ENCODE measurements at places on chromosomes 5 and 9.

- DNase-seq: no peak
Observed at GRCh38 chr5:169721771-169722170, 84.7 kb downstream of the DOCK2 start.

- no peak for DNase-seq
Observed at GRCh38 chr9:134965851-134966250, 48.1 kb upstream of the FCN1 start.

GRCh38 chr5:154570572-154571324 is 92.7 kb upstream of the HAND1 start:
- DNase-seq: no peak

DNA sequence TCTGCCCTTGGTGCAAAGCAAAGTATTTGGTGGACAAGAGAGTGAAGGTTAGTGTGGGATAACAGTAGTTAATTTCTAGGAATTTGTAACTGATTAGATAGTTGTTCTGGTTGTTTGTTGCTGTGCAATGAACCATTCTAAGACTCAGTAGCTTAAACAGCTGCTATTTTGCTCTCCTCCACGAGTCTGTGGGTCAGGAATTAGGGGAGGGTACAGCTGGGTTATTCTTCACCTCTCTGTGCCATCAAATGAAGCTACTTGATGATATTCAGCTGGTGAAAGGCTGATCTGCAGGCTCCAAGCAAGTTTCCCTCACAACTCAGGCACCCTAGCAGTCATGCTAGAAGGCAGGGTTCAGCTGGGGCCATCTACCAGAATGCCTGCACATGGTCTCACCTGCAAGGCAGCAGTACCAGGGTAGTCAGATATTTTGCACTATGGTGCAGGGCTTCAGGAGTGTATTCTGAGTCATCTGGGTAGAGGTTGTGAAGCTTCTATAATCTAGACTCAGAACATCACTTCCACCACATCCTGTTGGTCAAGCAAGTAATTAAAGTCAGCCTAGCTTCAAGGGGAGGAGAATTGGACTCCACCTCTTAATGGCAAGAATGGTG is 159.5 kb upstream of the SLC28A3 start:
- DNase-seq: no peak

- no peak for DNase-seq
Observed at GRCh38 chr9:82164159-82164558, 175.6 kb downstream of the SPATA31D1 start.

GRCh38 chr9:29773676-29774075 is 2200.4 kb upstream of the C9orf72 start:
- no peak for DNase-seq

GRCh38 chr5:138903130-138903775 is 28.1 kb upstream of the LRRTM2 start:
- DNase-seq: no peak

GRCh38 chr9:5843794-5844471 is 11.0 kb upstream of the ERMP1 start:
- DNase-seq: no peak

DNA sequence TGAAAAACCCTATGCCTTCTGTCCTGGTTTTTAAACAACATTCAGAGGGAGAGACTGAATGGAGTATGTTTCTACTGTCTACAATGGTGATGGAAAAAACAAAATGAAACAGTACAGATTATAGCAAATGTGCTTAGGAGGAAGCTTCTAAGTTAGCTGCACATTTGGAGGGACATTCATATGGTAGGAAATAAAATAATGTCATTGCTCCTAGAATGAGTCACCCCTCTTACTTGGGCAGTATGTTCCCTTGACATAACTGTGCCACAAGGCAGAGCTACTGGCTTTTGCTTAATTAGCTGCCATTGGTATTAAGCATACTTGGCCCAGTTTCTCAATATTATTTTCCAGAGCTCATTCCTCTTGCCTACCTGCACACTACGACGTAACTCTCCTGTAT is 128.9 kb downstream of the GDNF start:
- no peak for DNase-seq

GRCh38 chr9:133643978-133644760 is 8.0 kb downstream of the DBH start:
- DNase-seq: no peak

- no peak for DNase-seq
Observed at GRCh38 chr5:40401284-40402006, 278.3 kb upstream of the PTGER4 start.

DNA sequence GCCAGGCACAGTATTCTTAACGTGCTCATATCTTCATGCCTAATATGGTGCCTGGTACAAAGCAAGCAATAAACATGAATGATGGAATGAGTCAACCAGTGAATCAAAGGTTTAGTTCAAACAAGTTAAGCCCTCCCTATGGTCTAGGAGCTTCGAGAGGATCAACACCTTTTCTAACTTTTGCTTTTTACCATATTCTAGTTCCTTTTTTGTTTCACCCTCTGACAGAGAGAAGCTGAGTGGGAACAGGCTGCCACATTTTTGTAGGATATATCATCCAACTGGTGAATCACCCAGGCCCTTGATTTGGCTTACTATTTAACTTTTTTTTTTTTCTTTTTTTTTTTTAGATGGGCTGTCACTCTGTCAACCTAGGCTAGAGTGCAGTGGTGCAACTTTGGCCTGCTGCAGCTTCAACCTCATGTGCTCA is 39.3 kb upstream of the TNC start:
- no peak for DNase-seq

DNA sequence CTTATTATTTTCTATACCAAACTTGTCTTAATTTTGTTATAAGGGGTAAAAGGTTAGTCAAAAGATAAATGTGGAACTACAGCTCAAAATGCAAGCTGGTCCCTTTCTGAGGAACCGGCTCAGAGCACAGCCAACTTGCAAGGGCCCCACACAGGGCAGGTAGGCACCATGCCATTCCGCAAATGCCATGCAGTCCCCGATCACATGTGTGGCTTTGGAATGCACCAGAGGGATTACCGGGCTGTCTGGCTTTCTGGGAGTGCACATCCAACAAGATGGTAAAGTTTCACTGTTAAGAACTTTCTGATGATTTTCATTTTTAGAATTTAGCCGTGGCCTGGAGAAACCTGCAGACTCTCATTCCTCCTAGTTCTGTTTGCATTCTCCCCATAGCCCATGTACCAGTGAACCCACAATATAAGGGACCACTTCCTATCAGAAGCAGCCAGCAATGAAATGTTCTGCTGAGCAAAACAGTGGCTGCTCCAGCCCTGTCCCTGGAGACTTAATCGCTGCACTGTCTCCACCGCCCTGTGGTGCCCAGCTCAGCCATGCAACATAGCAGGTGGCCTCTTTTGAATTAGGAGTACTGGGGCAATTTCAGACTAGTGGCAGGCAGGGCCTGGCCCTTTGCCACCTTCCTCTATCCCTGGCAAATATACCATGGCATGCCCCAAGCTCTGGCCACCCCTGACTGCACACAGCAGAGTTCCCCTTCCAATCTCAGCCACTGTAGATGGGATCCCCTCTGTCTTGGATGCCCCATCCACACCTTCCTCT is 11.4 kb downstream of the SHB start:
- no peak for DNase-seq

DNA sequence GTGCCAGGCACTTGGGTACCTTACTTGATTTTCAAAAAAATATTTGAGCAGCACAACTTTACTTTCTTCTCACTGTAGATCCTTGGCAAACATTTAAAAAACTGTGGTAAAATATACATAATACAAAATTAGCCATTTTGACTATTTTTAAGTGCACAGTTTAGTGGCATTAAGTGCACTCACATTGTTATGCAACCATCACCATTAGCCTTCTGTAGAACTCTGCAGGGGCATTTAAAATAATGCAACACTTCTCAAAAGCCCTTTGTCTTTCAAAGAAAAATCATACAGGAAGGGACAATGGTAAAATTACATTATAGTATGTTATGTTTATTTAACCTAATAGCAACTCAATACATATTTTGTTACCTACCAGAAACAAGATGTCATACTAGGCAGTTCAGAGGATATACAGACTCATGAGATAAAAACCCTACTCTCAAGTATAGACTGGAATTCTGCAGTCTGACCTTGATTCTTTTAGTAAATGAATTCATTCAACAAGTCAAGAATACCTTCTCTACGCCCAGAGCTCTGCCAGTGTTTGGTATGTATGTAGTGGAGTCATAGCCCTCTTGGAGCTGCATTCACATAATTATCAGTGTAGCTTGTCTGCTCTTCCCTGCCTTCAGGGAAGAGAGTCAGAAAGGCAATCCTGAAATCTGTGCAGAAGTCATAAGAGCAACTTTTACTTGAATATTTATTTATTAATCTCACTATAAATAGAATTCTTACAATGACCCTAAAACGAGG is 74.0 kb upstream of the ARRDC3 start:
- DNase-seq: no peak

DNA sequence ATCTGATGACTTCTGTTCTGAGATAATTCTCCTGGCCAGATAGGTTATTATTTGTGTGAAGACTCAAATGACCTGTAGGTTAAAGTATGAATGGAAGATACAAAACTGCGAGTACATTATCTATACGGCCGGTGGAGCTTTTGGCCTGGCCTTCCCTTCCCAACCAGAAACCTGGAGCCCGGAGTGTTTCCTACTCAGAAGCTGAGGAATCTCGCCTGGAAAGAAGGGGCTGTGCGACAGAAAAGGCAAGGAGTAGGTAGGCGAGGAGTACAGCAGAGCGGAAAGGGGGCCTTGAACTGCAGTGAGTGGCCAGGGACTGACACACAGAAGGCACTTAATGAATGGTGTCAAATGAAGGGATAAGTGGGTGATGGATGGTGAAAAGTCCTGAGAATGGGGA is 34.6 kb downstream of the ANGPTL2 start:
- DNase-seq: no peak

DNA sequence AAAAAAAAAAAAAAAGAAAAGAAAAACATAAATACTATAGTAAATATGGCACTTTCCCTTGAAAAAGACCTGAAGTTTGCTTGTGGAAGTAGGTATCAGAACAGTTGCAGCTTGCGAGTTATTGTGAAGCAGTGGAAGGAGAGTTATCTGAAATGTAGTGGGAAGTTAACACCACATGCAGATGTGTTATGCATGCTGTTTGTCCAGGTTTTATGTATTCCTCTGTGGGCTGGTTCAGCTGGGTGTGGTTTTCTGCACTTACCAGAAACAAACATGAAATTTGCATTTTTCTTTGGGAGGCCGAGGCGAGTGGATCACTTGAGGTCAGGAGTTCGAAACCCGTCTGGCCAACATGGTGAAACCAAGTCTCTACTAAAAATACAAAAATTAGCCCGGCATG is 42.1 kb upstream of the CTNNA1 start:
- DNase-seq: no peak

DNA sequence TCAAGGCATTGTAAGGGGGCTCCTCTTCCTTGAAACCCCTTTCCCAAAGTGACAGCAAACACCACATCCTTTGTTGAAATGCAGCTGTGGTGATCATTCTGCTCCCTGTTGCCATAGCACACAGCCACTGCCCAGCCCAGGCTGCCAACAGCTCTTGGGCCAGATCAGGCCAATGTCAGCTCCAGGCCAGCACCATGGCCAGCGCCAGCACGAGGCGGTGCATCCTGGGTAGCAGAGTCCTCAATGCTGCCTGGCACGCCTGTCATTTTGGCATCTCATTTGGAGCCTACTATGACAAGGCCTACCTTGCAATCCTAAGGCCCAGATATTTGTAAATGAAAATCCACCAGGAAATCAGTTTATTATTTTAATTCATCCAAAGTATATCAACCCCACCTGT is 390.6 kb downstream of the DNAH5 start:
- DNase-seq: no peak

DNA sequence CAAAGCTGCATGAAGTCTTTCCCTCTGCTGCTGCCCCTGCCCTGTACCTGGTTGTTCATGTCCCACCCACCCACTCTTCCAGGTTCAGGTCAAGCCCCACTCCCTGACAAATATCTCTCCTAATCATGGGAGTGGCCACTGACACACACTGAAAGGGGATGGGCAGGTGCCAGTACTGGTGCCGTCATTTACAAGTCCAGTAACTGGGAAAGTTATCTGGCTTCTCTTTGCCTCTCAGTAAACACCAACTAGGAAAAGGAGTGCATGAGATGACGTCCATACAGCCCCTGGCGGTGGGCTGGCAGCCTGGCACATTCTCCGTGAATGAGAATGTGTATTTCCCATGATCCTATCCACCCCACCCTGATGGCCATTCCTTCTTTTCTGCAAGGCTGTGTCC is 225.2 kb downstream of the FSTL4 start:
- no peak for DNase-seq

DNA sequence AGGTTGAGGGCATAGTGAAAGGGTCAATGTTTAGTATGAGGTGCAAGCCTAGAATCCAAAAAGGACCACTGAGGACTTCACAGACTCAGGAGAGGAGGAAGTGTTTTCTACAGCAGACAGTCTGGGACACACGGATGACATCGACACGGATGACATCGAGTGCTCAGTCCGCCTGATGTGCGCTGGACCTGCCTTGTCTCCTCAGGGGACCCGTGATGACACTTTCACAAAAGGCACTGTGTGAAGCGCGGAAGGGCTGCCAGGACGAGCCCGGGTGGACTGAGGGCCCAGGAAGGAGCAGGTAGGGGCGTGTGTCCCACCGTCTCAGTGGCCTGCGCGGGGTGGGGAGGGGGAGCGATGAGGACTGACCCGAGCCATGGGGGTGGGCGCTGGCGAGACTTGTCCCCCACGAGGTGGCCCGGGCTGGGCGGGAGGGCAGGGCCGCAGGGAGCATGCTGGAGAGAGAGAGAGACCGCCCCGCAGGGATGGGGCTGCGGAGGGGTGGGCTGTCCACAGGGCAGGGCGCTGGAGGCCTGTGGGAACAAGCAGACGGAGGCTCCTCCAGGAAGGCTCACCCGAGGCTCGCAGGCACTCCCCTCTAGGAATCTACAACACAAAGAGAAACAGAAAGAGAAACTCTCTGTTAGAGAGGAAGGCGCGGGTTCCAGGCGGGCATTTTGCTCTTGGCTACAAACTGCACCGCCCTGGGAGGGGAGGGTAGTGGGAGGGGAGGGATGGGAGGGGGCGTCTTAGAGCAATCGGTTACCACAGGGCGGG is 54.9 kb downstream of the USP20 start:
- DNase-seq: no peak

DNA sequence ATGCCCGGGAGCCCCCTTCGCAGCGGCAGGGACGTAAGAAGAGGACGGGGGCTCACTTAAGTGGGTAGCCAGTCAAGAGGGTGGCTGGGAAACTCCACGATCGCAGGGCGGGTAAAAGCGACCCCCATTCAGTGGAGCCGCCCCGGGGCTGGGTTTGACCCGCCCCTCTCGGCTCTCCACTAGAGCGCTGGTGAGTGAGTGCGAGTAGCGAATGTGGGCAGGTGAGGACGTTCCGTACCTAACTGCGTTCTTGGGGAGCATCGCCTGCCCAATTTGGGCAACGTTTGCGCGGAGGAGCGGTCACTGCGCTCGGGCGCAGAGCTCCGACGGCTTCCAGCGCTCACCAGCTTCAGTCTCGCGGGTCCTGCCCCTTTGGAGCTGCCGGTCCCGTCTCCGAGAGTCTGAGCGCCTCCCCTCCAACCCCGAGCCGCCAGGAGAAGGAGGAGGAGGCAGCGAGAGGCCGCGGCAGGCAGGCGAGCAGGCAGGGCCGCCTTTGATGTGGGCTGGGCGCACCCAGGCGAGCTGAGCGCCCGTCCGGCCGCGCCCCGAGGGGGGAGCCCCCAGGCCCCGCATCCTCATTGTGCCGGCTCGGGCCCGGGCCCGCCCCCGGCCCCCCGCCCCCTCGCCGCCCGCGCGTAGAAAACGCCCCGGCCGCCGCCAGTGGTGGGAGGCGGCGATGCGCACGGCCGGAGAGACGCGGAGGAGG is at the start of gene FGF18:
Gene FGF18, plus strand, starts transcription at position 666 of the 706 bp plus-strand sequence. CDS start 553 bp downstream, outside the sequence.
- DNase-seq: no peak
